ENCODE measurements at places on chromosomes 7 and 10. TPM values are rescaled to one million over a fixed set of nuclear protein-coding genes. Genes with fewer than 3 reads are reported as not detected.

DNA sequence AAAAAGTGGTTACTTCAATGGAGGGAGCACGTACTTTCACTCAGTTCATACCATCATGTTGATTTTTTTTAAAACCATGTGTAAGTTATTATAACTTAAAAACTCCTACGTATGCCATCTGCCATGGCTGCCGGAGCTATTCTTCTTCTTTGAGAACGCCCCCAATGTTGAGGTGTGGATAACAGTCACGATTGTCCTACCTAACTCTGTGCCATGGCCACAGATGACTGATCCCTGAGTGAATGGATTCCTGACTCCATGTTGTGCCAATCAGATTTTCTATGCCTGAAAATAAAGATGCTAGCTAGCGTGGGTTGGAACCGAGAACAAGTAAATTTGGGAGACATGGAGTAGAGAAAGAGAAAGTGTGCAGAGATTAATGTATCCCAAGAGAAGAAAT lies 5.3 kb downstream of the MCMBP start:
- peaks cover 2% of the 10 kb centered on the region for H3K4me1 ChIP-seq
- H3K27me3 ChIP-seq: no peaks in the 10 kb centered on the region
- no peak for DNase-seq
- no peaks in the 10 kb centered on the region for H3K36me3 ChIP-seq
- H3K4me3 ChIP-seq: no peak overlapping the region
- H3K27ac ChIP-seq: no peak overlapping the region

DNA sequence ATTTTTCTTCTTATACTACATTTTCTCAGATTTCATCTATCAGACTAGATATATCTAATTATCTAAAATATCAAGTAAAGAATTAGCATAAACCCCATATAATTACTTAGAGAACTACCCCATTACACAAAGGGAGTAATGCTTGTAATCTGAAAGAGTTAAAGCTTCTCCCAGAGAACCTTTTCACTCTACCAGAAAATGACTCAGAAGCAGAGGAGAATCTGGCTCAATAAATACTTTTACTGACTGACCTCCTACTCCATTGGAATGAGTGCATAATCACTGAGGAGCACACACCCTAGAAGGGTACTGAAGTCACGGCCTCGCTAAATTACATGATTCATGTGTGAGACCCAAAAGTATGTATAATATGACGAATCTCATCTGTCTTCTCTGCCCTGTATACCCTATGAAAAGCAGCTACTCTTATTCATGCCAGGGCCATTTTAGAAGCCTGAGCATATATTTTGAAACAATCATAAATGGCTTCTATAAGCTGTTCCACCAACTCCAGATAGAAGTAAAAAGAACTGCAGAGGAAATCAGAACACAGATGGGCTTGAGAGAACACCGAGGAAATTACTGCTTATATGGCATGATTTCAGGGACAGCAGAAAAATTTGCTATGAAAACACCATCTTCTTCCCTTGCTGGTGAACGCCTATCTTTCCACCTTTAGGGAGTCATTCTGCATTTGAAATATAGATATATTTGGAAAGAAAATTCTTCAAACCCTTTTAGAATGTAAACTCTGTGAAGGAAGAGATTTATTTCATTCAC lies 32.7 kb downstream of the DNMBP start:
- no peak overlapping the region for H3K4me3 ChIP-seq
- H3K36me3 ChIP-seq: no peaks in the 10 kb centered on the region
- no peaks in the 10 kb centered on the region for H3K27me3 ChIP-seq
- peak; percentile 92 for DNase-seq
- H3K27ac ChIP-seq: 0 out of 2 replicates have a peak overlapping the region, but pooled peaks have one; percentile 30
- H3K4me1 ChIP-seq: peaks cover 14% of the 10 kb centered on the region

- H3K27ac ChIP-seq: no peak overlapping the region
- H3K4me1 ChIP-seq: peaks cover 11% of the 10 kb centered on the region
- peaks cover 3% of the 10 kb centered on the region for H3K36me3 ChIP-seq
- H3K4me3 ChIP-seq: no peak overlapping the region
- H3K27me3 ChIP-seq: no peaks in the 10 kb centered on the region
These were observed 3.3 kb downstream of the NUDT13 start for GRCh38 chr10:73113551-73113950.

DNA sequence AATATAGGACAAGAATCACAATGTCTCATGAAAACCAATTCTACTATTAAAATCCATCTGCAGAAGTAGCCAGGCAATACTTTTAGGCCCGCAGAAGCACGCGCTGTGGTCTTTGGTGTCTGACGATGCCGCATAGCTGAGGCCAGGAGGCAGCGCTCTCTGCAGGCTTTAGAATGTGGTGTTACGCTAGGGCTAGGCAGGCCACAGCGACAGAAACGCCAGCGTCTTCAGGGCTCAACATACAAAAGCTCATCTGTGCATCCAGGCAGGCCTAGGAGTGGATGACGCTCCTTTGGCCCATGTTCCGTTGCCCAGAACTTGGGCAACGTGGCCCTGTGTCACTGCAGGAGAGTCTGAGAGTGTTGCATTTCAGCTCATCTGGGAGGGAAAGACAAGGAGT lies 601.1 kb upstream of the FOXK1 start:
- no peak overlapping the region for H3K27ac ChIP-seq
- no peak for DNase-seq
- H3K4me1 ChIP-seq: no peaks in the 10 kb centered on the region

Gene TAS2R40
- not detected for total RNA-seq

Gene AIFM2
- total RNA-seq: 2.0 TPM

Data from IMR-90 (cell line).